GM10248 (cell line): ENCODE measurements at places on chromosomes 12 and 14.

- no peak for DNase-seq
These were observed 93.5 kb downstream of the PIWIL1 start for GRCh38 chr12:130431176-130431575.

DNA sequence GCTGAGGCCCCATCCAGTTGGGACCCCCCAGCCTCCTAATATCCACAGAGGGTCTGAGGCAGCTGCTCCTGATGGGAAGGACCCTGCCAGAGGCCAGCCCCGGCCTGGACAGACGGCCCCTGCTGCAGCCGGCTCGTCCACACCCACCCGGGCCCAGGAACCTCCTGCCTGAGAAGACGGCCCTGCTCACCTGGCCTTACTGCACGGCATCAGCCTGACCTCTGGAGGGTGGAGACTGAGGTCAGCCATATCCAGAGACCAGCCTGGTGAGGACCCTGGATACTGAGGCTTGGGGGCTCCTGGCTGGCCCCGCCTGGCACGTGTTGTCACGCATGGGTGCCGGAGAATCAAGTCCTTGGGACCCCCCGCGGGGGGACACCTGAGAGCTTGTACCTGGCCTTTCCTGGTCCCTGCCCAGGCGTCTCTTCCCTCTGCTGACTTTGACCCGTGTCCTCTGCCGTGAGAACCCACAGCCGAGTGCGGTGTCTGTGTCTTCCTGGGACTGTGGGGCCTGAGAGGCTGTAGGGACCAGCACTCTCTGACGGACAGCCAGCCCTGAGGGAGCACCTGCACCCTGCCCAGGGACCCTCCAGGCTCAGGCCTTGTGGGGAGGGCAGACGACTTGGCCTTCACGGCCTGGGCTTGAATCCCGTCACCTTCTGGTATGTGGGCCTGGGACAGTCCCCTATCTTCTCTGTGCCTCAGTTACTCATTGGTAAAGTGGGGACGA lies 57.3 kb downstream of the NOC4L start:
- no peak for DNase-seq

GRCh38 chr12:61939977-61940376 lies 320.2 kb upstream of the USP15 start:
- no peak for DNase-seq

DNA sequence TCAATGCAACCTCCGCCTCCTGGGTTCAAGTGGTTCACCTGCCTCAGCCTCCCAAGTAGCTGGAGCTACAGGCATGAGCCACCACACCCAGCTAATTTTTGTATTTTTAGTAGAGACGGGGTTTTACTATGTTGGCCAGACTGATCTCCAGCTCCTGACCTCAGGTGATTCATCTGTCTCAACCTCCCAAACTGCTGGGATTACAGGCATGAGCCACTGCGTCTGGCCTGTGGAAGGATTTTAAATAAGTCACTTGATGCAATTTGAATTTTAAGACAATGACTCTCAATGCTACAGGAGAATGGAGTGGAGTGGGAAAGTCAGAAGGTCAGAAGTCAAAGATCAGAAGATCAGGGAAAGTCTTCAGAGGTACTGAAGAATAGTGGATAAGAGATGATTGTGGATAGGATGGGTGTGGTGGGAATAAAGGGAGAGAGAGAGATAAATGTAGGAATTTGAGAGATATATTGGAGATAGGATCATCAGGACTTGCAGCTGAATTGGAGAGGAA lies 15.4 kb downstream of the TMEM52B start:
- no peak for DNase-seq

GRCh38 chr12:68420225-68421010 lies 88.3 kb upstream of the MDM1 start:
- no peak for DNase-seq

- DNase-seq: peak; percentile 70
These were observed 1.3 kb downstream of the CHST11 start for GRCh38 chr12:104457746-104458693.

- no peak for DNase-seq
These were observed 64.8 kb upstream of the YARS2 start for GRCh38 chr12:32820376-32820931.

DNA sequence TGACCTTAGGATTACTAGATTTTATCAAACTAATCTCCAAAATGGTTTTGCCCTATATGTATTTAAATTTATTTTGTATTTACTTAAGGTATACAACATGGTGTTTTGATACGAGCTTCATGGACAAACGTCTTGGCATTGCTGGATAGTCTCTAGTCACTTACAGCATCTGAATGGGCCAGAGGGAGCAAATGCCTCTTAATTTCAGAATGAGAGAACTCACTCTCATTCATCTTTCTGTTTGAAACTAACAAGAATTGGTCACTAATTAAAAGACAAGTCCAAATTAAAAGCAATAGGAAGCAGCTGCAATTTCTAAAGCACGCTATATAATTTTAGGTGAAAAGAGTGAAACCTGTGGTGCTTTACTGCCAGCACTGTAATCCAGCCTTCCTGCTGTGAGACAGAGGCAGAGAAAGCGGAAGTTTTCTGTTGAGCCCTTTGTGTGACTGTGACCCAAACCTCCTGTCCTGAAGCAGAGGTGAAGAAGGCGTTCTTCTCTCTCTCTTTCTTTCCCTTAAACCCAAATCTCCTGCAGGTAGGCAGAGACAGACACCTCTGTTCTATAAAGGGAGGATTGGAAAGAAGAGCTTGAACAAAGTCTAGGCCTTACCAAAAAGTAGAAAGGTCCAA lies 184.6 kb upstream of the NAV3 start:
- DNase-seq: no peak

DNA sequence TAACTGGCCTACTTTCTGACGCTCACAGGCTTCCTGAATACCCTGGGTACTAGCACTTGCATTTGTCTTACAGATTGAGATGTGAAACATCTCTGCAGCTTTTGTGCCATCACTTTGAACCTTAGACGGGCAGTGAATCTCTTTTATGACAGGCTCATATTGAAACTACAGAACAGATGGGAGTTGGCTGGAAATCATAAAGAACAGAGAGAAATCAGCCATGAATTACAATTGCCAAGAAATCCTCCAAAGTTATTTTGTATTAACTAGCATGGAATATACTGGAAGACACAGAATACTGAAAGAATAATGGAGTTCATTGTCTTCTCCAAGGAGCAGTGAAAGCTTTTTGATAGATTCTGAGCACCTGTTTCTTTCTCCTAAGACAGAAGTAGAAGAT lies 32.7 kb downstream of the MYF5 start:
- no peak for DNase-seq

DNA sequence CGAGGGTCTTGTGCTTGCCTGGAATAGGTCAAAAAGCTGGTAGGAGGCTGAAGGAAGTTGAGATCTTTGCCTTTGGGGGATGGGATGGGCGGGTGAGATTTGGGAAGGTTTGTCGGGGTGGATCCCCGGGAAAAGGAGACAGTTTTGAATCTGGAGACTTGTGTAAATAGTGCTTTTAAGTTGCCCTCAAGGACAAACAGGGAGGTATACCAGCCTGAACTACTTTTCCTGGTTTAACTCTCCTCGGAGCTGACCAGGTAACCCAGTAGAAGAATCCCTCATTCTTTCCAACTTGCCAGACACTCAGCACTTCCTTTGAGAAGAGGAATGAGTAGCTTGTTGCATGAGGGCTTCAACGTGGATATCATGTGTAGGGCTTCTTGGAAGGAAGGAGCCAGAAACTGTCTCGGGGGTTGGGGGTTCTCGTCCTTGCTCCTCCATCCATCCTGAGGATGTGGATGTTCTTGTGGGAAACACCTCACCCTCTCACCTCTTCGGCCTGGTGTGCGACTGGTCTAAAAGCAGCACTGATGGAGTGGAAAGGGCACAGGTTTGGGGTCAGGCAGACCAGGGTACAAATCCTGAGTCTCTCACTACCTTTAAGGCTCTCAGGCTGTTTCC lies 1.9 kb downstream of the TEAD4 start:
- DNase-seq: no peak

- no peak for DNase-seq
These were observed 908.6 kb upstream of the MDGA2 start for GRCh38 chr14:48584031-48584430.
